ENCODE measurements at places on chromosomes 13 and 19.
A peak's percentile ranks its signal among the peaks of the same experiment; 100 is the strongest.

DNA sequence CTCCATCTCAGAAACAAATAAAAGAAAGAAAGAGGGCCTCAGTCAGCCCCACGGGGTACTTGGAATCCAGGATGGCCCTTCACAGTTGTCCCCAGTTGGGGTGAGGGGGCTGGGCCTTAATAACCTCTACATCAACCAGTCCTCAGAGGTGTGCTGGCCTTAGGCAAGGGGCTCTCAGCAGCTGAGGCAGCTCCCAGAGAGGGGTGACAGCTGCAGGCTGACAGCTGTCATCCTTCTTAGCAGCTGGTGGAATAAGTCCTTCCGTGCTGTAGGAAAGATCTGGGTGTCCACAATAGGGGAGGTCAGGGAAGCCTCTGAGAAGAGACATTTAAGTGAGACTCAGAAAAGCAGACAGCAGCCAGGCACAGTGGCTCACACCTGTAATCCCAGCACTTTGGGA, 7.4 kb downstream of the BCAM start:
- H3K27ac ChIP-seq, result no peak overlapping the region
- H3K4me1 ChIP-seq, result no peaks in the 10 kb centered on the region
- no peak overlapping the region for H3K4me3 ChIP-seq
- H3K36me3 ChIP-seq, result 0 out of 2 replicates have a peak, but pooled peaks cover 10% of the 10 kb centered on the region
- no peaks in the 10 kb centered on the region for H3K27me3 ChIP-seq
- no peak for DNase-seq

- DNase-seq, result no peak
- no peak overlapping the region for H3K4me3 ChIP-seq
- no peaks in the 10 kb centered on the region for H3K4me1 ChIP-seq
- no peaks in the 10 kb centered on the region for H3K36me3 ChIP-seq
- no peak overlapping the region for H3K27ac ChIP-seq
Measured at GRCh38 chr19:28670836-28671235, 542.1 kb downstream of the UQCRFS1 start.

GRCh38 chr13:26386026-26386425, 132.1 kb downstream of the CDK8 start:
- H3K27ac ChIP-seq, result no peak overlapping the region
- no peaks in the 10 kb centered on the region for H3K4me1 ChIP-seq
- no peaks in the 10 kb centered on the region for H3K27me3 ChIP-seq
- DNase-seq, result peak; percentile 55
- H3K4me3 ChIP-seq, result no peak overlapping the region
- H3K36me3 ChIP-seq, result no peaks in the 10 kb centered on the region

DNA sequence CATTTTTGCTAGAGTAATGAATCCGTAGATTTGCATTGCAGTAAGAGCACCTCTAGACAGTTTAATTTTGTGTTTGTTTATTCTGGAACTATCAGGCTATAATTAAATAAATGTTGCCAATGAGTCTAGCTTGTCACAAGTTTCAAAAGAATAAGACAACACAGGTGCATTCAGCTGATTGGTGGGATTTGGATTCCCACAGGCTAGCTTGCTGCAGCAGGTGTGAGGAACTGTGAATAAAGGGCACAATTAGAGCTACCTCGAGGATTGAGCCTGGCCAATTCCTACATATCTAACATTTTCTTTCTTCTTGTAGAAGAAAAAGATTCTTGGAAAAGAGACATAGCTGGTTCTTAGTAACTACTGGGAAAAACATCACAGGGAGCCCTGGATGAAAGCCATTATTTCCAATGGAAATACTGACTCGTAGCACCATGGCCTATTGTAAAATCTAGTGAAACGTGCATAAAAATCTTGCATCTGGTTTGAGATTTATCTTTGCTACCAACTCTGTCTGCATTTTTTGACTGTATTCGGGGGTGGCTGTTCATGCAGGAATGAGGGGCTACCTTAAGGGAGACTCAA, 360.9 kb downstream of the FGF9 start:
- peaks cover 46% of the 10 kb centered on the region for H3K27me3 ChIP-seq
- H3K36me3 ChIP-seq, result no peaks in the 10 kb centered on the region
- no peaks in the 10 kb centered on the region for H3K4me1 ChIP-seq
- H3K27ac ChIP-seq, result no peak overlapping the region
- no peak for DNase-seq

- no peaks in the 10 kb centered on the region for H3K27me3 ChIP-seq
- H3K27ac ChIP-seq, result no peak overlapping the region
- H3K4me1 ChIP-seq, result peaks cover 71% of the 10 kb centered on the region
- no peak for DNase-seq
- H3K4me3 ChIP-seq, result no peak overlapping the region
Measured at GRCh38 chr13:73169971-73170370, 111.2 kb downstream of the KLF5 start.

GRCh38 chr19:45958769-45959516, 14.7 kb downstream of the NOVA2 start:
- no peak overlapping the region for H3K27ac ChIP-seq
- no peaks in the 10 kb centered on the region for H3K36me3 ChIP-seq
- peaks cover 23% of the 10 kb centered on the region for H3K4me1 ChIP-seq

- no peak for DNase-seq
- no peaks in the 10 kb centered on the region for H3K36me3 ChIP-seq
- no peaks in the 10 kb centered on the region for H3K27me3 ChIP-seq
- H3K4me3 ChIP-seq, result no peak overlapping the region
- H3K4me1 ChIP-seq, result no peaks in the 10 kb centered on the region
Measured at GRCh38 chr19:5247957-5248705, 92.5 kb downstream of the PTPRS start.

- H3K27ac ChIP-seq, result no peak overlapping the region
- no peaks in the 10 kb centered on the region for H3K36me3 ChIP-seq
- DNase-seq, result no peak
- no peaks in the 10 kb centered on the region for H3K27me3 ChIP-seq
Measured at GRCh38 chr13:109884462-109884861, 98.1 kb upstream of the IRS2 start.

GRCh38 chr19:8352134-8352827, 9.2 kb upstream of the KANK3 start:
- H3K4me3 ChIP-seq, result no peak overlapping the region
- H3K27me3 ChIP-seq, result no peaks in the 10 kb centered on the region
- peaks cover 32% of the 10 kb centered on the region for H3K4me1 ChIP-seq
- H3K36me3 ChIP-seq, result no peaks in the 10 kb centered on the region
- H3K27ac ChIP-seq, result no peak overlapping the region

- no peaks in the 10 kb centered on the region for H3K4me1 ChIP-seq
- no peak overlapping the region for H3K27ac ChIP-seq
- peak overlapping the region; percentile 51 for H3K4me3 ChIP-seq
- peak; percentile 56 for DNase-seq
- no peaks in the 10 kb centered on the region for H3K36me3 ChIP-seq
- no peaks in the 10 kb centered on the region for H3K27me3 ChIP-seq
Measured at GRCh38 chr13:21326155-21327031, 132.7 kb downstream of the ZDHHC20 start.

- peak; percentile 79 for DNase-seq
- H3K36me3 ChIP-seq, result no peaks in the 10 kb centered on the region
- peak overlapping the region; percentile 88 for H3K27ac ChIP-seq
- H3K4me1 ChIP-seq, result peaks cover 17% of the 10 kb centered on the region
- no peak overlapping the region for H3K4me3 ChIP-seq
Measured at GRCh38 chr19:4870025-4870700, 2.7 kb upstream of the PLIN3 start.

- no peak overlapping the region for H3K27ac ChIP-seq
- peaks cover 15% of the 10 kb centered on the region for H3K27me3 ChIP-seq
- no peak overlapping the region for H3K4me3 ChIP-seq
Measured at GRCh38 chr13:52847682-52848432, 583 bp downstream of the PCDH8 start.

DNA sequence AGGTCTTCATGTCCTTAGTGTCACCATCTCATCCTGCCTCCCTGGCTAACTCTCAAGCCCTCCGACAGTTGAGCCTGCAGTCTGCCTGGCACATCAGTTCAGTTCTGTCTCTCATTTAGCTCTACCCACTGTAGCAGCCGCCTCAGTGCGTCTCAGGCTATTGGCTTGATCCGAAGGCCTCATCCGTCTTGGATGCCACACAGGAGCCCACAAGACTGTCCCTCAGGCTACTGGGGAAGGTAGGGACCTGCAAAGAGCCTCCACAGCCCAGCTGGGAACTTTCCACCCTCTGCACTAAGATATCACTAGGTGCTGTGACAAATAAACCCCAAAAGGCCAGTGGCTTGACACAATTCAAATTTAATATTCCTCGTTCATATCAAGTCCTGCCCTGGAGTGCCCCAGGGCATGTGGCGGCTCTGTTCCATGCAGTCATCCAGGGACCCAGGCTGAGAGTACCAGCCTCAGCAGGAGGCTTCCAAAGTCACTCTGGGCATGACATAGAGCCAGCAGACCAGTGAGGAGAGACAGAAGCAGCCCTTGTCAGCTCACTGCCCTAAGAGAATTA, 5.7 kb downstream of the VSTM2B start:
- H3K4me3 ChIP-seq, result no peak overlapping the region
- no peaks in the 10 kb centered on the region for H3K36me3 ChIP-seq
- no peak overlapping the region for H3K27ac ChIP-seq
- no peak for DNase-seq

DNA sequence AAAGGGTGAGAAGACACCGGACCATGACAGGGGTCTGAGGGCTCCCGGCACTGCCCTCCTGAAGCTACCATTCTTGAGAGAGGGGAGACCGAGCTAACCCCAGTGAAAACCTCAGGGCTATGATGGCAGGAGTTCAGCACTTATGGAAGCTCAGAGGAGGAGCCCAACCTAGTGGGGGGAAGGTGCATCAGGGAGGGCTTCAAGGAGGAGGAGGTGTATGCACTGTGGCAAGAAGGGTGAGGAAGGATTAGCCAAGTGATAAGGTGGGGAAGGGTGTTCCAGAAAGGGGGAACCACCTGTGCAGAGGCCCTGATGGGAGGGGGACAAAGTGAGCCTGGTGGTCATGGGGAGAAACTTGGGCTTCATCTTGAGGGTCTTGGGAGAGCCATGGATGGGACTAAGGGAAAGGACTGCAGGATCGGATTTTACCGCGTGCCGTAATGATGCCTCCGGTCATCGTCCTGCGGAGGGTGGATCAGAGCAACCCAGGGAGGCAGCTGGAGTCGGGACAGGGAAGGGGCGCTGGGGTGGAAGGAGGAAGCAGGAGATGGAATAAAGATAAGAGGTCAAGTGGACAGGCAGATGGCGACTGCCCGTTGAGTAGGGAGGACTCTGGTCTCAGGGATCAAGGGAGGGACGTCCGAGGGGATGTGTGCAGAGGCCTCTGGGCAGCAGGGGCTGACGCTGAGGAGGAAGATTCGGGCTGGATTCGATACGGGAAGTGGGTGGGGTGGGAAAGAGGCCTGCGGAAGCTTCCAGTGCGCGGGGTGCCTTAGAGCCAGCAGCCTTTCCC, 13.3 kb upstream of the PSMD8 start:
- DNase-seq, result no peak
- no peaks in the 10 kb centered on the region for H3K36me3 ChIP-seq
- peaks cover 6% of the 10 kb centered on the region for H3K4me1 ChIP-seq
- peaks cover 41% of the 10 kb centered on the region for H3K27me3 ChIP-seq
- no peak overlapping the region for H3K27ac ChIP-seq

DNA sequence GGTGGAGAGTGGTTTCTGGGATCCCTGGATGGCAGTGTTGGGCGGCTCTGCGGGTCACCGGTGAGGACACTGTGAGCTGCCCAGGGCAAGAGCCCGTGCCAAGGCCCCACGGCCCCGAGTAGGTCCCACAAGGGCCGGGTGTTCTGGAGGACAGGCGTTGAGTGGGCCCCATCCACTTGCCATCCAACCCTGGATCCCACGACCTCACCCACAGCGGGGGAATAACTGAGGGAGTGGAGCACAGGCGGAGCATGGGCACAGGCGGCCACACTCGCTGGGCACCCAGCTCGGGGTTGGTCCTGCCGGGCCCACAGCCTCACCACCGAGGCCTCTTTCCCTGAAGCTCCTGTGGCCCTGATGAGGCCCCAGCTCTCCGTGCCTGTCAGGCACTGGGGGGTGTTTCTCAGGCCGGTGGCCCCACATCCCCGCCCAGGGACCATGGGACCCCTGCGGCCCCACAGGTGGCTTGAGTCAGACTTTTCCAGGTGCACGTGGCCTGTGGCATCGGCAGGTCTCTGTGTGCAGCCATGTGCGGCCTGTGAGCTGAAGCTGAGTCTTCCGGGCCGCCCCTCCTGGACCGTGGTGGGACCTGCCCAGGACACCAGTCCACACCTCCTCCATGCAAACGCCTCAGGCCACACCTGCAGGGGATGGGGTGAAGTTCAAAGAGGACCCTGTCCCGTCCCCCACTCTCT, 16.6 kb downstream of the TMEM255B start:
- H3K36me3 ChIP-seq, result no peaks in the 10 kb centered on the region
- peaks cover 39% of the 10 kb centered on the region for H3K27me3 ChIP-seq
- no peak overlapping the region for H3K27ac ChIP-seq

DNA sequence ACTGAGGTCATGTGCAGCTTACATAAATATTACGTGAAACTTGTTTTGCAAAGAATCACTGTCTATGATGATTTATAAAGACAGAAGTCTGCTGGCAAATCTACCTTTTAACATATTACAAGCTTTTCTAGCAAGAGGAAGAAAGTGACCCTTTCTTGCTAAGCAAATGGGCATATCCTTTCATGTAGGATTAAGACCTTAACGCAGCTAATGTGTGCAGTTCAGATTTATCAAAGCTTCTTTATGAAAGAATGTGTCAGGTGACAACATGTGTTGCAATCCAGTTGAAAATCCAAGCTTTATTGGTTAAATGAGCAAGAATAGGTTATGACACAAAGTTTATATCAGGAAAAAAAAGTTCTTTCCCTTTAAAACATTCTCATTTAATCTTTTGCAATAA, 115.6 kb upstream of the NBEA start:
- no peak for DNase-seq
- H3K27me3 ChIP-seq, result no peaks in the 10 kb centered on the region
- no peak overlapping the region for H3K27ac ChIP-seq
- no peaks in the 10 kb centered on the region for H3K36me3 ChIP-seq
- H3K4me3 ChIP-seq, result no peak overlapping the region
- H3K4me1 ChIP-seq, result no peaks in the 10 kb centered on the region

GRCh38 chr19:7238051-7238450, 56.2 kb downstream of the INSR start:
- no peaks in the 10 kb centered on the region for H3K27me3 ChIP-seq
- H3K4me1 ChIP-seq, result peaks cover 15% of the 10 kb centered on the region
- H3K27ac ChIP-seq, result no peak overlapping the region
- no peak overlapping the region for H3K4me3 ChIP-seq
- H3K36me3 ChIP-seq, result no peaks in the 10 kb centered on the region

DNA sequence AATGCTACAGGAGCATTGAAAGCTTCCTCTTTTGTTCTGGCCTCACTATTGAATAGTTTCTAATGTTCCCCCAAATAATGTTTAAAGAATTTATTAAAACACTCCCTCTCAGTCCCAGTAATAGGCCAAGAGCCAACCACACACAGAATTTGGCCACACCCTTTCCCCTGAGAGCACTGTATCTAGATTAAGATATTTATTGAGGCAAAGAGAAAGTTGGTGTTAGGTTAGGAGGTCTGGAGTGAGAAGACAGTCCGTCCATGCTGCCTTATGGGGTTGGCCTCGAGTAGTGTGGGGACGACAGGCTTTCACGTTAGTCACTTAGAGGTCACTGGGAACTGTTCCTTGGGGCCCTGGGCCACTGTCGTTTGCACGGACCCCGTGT, 122.9 kb upstream of the RNF113B start:
- no peak overlapping the region for H3K4me3 ChIP-seq
- no peak for DNase-seq
- H3K27me3 ChIP-seq, result no peaks in the 10 kb centered on the region
- H3K36me3 ChIP-seq, result no peaks in the 10 kb centered on the region

DNA sequence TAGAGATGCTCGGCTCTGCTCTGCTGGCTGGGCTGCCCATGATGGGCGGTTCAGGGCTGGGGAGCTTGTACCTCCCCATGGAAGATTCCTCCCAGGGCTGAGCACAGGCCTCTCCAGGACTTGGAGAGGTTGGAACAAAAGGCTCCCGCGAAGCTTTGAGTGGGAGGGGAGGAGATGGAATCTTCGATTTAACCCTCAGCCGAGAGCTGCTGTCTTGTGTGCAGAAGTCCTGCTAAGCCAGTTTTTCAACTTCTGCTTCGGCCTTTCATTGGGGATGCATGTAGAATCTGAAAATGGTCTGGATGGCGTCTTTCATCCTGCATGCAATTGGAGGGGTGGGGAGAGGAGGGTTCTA, 163.3 kb downstream of the KDM4B start:
- H3K4me1 ChIP-seq, result peaks cover 11% of the 10 kb centered on the region
- H3K27me3 ChIP-seq, result no peaks in the 10 kb centered on the region
- H3K4me3 ChIP-seq, result no peak overlapping the region
- no peaks in the 10 kb centered on the region for H3K36me3 ChIP-seq
